ENCODE measurements at places on chromosomes 12 and 14.

GRCh38 chr12:8914716-8915526, 612 bp downstream of the PHC1 start:
- no peak for DNase-seq

DNA sequence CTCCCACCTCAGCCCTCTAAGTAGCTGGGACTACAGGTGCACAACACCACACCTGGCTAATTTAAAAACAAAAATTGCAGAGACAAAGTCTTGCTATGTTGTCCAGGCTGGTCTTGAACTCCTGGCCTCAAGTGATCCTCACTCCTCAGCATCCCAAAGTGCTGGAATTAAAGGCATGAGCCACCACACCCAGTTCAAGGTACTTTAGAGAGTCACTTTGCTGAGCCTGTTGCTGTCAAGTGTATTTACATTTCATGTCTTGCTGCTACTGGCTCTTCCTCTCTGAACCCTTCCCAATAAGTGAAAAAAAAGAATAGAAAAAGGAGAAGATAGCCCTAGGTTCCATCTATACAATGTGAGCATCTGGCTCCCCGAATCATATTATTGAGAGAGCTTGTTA, 38.4 kb downstream of the SLCO1A2 start:
- DNase-seq, result no peak

- DNase-seq, result no peak
Measured at GRCh38 chr14:70045310-70045709, 143.4 kb downstream of the SLC8A3 start.

DNA sequence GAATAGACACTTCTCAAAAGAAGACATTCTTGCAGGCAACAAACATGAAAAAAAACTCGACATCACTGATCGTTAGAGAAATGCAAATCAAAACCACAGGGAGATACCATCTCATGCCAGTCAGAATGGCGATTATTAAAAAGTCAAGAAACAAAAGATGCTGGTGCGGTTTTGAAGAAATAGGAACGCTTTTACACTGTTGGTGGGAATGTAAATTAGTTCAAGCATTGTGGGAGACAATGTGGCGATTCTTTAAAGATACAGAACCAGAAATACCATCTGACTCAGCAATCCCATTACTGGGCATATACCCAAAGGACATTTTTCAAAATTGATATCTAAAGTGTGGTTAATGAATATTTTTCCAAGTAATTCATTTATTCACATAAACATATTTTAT, 39.6 kb upstream of the LIN7A start:
- DNase-seq, result no peak

- DNase-seq, result no peak
Measured at GRCh38 chr12:47828008-47828975, 8.6 kb upstream of the HDAC7 start.

DNA sequence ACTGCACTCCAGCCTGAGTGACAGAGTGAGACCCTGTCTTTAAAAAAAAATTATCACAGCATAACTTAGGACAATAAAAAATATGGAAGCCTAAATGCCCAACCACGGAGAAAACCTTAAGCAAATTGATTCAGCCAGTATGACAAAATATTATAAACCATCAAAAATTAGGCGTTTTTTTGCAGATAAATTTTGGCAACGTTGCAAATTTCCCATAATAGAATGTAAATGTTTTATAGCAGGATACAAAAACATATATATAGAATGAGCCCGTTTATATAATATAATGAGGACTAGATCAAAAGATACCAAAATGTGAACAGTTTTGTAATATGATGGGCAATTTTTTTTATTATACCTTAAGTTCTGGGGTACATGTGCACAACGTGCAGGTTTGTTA, 6.8 kb upstream of the EML5 start:
- no peak for DNase-seq

DNA sequence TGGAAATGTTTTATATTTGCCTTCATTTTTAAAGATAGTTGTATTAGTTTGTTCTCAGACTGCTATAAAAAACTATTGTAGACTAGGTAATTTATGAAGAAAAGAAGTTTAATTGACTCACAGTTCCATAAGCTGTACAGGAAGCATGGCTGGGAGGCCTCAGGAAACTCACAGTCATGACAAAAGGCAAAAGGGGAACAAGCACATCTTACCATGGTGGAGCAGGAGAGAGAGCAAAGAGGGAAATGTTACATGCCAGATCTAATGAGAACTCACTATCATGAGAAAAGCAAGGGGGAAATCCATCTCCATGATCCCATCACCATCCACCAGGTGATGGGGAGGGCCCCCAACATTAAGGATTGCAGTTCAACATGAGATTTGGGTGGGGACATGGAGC, 35.5 kb upstream of the UNC79 start:
- no peak for DNase-seq

DNA sequence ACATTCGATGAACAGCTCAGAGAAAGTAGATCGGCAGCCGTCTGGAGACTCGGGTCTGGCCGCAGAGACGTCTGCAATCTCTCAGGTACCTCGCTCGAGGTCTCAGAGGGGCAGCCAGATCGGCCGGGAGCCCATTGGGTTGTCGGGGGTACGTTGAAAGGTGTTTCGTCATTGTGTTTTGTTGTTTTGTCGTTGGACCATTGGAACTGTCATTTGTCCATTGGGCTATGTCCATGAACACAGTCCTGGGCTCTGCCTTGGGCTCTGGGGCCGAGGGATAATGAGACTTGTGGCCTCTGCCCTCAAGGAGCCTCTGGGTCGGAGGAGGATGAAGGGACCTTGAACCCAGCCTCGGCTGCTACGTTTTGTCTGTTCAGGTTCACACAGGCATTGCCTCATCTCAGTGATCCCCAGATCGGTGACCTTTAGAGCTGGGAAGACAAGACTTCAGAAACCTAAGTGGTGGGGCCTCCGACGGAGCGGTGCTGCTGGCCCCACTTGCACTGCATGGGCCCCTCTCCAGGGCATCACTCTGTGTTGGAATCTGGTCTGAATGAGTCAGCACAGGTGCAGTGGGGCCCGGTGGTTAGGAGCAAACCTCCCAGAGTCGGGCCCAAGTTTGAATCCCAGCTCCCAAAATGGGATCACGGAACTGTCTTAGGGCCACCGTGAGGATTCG, 23.6 kb upstream of the MLXIP start:
- DNase-seq, result no peak

- DNase-seq, result no peak
Measured at GRCh38 chr14:22007784-22008412, 334.3 kb upstream of the OR4E1 start.

GRCh38 chr14:86039176-86039575, 509.2 kb downstream of the FLRT2 start:
- DNase-seq, result no peak

DNA sequence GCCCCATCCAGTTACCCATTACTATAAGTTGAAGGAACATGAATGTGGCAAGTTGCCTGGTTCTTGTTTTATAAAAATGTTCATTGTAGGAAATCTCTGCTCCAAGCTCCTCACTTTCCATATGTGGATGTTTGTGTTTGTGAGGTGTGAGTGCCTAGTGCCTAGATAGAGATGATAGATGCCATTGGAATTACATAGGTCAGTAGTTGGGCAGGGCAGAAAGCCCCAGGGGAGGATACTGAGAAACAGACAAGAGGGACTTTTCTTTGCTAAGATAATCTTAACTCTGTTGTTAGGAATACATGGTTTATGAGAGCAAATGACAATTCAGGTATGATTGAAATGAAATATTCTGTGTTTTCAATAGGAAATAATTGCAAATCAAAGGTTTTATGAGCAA, 226.3 kb upstream of the GRIP1 start:
- DNase-seq, result no peak

DNA sequence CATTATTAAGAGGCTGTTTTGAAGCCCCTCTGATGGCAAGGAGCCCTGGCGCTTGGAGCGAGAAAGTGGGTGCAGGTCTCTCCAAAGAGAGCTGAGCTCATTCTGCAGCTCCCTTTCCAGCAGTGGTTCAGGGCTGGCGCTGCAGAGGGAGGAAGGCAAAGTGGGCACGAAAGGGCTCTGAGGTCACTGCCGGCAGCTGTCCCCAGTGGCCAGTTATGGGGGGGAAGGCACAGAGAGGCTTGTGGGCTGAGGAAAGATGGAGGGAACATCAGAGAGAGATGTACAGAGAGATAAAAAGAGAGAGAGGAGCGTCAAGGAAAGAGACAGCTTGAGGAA, 75.2 kb upstream of the TBX5 start:
- DNase-seq, result no peak

GRCh38 chr12:94495445-94496115, 35.9 kb upstream of the CEP83 start:
- DNase-seq, result no peak

DNA sequence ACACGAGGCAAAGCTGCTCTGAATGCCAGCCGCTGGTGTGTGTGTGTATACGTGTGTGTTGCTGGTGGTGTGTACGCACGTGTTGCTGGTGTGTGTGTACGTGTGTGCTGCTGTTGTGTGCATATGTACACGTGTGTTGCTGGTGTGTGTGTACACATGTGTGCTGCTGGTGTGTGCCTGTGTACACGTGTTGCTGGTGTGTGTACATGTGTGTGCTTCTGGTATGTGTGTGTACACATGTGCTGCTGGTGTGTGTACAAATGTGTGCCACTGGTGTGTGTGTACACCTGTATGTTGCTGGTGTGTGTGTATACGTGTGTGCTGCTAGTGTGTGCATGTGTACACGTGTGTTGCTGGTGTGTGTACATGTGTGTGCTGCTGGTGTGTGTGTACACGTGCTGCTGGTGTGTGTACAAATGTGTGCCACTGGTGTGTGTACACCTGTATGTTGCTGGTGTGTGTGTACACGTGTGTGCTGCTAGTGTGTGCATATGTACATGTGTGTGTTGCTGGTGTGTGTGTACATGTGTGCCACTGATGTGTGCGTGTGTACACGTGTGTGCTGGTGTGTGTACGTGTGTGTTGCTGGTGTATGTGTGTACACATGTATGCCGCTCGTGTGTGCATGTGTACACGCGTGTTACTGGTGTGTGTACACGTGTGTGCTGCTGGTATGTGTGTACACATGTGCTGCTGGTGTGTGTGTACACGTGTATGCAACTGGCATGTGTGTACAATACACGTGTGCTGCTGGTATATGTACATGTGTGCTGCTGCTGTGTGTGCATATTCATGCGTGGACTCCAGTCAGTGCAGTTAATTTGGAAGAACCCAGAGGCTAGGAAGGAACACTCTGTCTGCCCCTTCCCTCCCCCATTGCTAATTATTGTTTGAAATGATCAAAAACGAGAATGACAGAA, 47.2 kb downstream of the CACNA2D4 start:
- no peak for DNase-seq

DNA sequence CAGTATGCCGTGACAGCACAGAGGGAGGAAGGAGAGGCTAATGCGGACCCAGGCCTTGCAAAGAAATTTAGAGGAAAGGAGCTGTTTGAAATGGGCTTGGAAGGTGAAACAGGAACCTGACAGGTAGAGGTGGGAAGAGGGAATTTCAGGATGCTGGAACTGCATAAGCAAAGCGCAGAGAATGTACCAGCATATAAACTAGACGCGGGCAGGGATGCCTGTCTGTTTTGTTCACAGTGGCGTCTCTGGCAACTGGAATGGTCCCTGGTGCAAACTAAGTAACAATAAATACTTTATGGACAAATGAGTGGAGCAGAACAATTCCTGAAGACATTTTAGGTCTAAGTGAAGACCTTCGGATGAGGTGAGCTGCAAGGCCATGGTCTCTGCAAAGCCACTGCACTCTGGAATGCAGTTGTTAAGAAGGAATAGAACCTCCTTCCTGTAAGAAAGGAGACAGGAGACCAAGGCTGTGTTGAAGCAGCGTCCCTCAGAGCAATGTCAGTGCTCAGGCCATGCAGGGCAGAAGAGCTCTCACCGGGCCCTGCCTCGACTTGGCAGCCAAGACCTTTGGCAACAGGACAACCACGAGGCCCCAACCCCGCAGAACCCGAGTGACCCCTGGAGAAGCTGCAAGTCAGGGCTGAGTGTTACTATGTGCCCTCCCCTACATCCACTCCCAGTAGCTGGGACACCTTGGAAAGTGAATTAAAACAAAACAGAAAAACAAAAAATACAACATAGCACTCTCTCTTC, 42.8 kb downstream of the PITPNM2 start:
- no peak for DNase-seq

GRCh38 chr12:389142-390096, at the start of gene KDM5A:
Gene KDM5A (minus strand): TSS chr12:389320. CDS start chr12:389091, 229 bp downstream.
- DNase-seq, result no peak

- no peak for DNase-seq
Measured at GRCh38 chr12:42145197-42145549, 499 bp upstream of the GXYLT1 start.

DNA sequence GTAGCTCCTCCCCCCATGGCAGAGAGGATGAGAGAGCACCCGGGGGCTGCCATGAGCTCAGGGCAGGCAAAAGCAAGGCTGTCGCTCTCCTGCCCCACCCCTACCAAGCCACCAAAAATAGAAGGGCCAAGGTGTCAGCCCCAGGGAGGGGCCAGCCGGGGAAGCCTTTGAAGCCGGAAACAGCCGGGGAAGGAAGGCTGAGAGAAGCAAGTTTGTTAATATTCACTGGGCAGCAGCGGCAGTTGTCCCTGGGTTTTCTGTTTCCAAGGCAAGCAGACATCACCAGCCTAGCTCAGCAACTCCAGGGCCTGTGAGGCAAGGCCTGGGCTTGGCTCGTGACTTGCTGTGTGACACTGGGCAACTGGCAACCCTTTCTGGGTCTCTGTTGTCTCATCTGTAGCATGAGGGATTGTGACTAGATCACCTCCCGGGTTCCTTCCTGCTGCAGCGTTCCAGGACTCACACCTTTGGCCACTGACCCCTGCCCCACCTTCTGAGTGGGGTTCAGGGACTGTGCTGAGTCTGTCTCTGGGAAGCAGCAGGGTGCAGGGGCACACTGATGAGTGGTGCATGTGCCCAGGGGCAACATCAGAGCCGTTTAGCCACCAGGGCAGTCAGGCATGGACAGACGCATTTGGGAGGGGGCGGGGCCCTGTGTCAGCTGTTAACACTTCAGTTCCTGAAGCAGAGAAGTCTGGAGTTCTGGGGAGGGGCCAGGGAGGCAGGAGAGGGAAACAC, 24.3 kb downstream of the SYNDIG1L start:
- DNase-seq, result no peak

DNA sequence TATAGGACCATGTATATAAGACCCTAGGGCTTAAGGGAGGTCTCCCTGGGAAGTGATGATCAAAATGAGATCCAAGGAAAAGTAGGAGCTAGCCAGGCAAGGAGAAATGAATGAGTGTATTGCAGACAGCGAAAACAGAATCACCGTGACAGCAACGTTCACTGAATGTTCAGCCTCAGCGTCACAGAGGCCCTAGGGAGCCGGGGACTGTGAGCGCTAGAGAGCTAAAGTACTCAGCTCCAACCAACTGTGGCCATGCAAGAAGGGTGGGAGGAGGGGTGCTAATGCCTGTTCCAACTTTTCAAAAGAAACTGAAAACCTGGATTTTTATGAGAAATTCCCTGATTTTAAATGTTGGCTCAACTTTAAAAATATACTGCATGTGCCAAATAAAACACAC, 105.5 kb upstream of the CCND2 start:
- no peak for DNase-seq

- DNase-seq, result no peak
Measured at GRCh38 chr12:22322091-22322490, 12.4 kb downstream of the ST8SIA1 start.

Data from amniotic stem cell (primary cell).